A549 (cell line): ENCODE measurements at places on chromosomes 3 and 15.

DNA sequence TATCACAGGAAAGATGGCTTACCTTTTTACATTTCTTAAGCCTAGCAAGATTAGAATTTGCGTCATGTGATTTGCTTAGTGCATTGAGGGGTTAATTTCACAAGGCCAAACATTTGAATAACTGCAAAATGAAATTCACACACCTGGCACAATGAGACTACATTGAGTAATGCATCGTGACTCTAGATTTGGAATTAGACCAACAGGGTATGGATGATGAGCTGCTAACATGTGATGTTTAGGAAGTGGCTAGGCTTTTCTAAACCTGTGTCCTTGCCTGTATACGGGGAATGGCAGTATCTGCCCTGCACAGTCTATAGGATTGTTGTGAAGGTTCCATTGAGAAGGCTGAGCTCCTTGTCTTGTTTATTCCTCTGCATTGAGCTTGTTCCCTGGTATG is 160.1 kb downstream of the MFSD1 start:
- DNase-seq, result no peak

DNA sequence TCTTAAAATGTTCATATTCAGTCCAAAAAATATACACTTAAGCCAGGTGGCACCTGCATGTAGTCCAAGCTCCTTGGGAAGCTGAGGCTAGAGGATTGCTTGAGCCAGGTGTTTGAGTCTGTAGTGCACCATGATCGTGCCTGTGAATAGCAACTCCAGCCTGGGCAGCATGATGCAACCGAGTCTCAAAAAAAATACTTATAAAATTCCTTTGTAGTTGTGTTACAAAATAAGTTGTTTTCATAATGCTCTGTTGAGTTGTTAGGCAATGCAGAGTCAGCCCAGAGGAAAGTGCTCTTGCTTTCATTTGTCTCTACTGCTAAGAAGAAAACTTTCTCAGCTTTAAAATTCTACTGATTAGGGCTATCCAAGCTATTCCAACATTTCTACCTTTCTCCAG is 442.8 kb upstream of the ARRDC4 start:
- DNase-seq, result no peak

DNA sequence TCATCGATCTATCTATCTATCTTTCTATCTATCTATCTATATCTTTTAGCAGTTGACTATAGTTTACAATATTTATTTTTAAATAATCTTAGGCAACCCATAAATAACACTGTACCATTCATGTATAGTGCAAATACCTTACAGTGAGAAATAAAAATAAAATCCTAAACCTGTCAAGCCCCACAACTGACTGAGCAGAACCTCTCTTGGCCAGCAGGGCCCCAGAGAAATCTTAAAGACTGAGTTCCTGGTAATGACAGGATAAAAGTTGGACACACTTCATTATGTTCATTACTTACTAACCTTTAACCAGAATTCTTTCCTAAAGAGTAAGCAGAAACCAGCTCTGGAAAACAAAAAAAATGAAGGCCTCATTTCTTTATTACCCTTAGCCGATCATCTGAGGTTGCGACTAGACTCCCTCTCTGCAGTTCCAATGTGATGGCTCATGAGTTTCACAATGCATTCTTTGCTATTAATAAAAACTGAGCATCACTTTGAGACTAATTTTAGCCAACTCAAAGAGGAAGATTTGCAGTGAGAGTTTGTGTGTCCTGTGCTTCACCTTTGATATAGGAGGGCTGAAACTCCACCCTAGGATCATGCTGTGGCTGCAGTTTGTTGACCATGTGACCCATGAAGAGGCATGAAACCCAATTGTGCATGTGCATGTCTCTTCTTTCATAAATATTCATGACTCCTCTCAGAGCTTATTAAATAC is 1072.0 kb downstream of the NSUN3 start:
- no peak for DNase-seq

DNA sequence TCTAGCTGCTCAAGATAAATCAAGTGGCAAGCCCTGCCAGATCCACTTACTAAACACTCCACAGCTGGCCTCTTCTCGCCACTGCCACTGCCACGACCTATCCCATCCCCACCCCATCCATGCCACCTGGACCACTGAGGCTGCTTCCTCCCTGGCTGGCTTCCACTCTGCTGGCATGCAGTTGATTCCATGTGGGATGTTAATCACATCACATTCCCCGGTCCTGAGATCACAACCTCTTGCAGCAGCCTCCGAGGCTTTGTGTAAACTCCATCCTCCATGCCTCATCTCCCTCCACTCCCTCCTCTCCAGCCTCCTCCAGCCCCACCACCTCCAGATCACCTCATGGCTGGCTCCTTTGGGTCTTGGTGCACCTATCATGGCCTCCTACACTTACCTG is 7.7 kb downstream of the NCKIPSD start:
- DNase-seq, result no peak

DNA sequence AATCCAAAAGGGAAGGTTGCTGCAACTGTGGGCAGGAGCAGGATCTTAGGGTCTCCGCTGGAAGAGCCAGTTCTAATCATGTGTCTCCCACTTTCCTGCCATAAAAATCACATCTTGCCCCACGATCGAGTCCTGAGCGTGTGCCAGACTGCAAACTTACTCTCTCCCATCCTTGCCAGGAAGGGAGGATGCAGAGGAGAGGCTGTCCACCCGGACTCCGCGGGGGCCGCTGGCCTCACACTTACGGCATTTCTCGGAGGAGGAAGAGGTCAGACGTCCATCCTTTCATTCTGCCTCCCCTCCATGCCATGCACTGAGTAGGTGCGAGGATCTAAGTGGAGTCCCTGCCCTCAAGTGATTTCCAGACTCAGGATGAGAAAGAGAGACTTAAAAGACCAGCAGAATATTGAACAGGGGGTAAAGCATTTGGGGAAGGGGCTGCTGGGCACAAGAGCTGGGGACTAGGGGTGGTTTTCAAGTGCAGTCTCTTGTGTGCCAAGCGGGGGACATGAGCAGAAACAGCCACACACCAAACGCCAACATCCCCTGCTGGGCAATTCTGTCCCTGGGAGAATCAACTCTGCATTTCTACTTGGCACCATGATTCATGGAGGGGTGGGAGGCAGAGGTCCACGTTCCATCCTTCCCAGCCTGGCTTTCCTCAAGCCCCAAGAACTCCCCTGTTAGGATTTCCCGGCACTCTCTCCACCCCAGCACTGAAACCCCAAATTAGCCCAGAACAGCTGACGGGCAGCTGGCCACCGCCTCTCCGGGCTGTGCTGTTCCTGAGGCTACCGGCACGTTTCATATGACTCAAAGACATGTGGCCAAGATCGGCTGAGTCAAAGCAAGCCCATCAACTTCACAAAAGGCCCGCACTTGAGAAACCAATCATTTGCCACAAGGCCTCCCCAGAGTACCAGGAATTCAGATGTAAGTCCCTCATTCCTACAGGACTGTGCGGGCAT is 11.6 kb downstream of the OXTR start:
- no peak for DNase-seq

GRCh38 chr3:30141178-30141581 is 465.2 kb upstream of the TGFBR2 start:
- no peak for DNase-seq

- no peak for DNase-seq
These were observed 247.5 kb downstream of the CDIN1 start for GRCh38 chr15:36826948-36827347.

GRCh38 chr3:131326307-131326706 is 55.3 kb upstream of the NUDT16 start:
- DNase-seq, result no peak

GRCh38 chr15:56891852-56892440 is 26.5 kb upstream of the TCF12 start:
- no peak for DNase-seq

- DNase-seq, result no peak
These were observed 226.0 kb upstream of the CGNL1 start for GRCh38 chr15:57150066-57150865.

DNA sequence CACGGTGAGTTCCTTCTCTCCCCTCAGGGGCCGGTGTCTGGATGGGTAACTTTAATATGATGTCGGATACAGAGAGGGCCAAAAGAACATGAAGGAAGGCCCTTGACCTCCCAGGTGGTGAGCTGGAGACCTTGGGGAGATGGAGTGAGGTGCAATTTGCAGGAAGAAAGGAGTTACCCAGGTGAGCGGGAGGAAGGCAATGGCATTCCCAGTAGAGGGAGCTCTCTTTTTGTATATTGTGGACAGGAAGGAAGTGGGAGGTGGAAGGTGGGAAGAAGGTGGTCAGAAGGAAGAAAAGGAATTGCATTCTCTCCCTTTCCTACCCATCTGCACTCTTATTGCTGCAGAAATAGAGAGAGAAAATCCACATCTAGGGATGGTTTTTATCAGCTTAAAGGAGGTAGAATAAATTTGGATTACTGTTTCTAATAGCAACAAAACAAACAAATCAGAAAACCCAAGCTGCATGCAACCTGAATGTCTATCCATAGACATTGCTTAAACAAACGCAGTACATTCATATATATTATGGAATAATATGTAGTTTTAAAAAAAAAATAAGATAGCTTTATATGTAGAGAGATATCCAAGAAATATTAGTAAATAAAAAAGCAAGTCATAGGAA is 169.0 kb upstream of the TSC22D2 start:
- DNase-seq, result peak; percentile 41

DNA sequence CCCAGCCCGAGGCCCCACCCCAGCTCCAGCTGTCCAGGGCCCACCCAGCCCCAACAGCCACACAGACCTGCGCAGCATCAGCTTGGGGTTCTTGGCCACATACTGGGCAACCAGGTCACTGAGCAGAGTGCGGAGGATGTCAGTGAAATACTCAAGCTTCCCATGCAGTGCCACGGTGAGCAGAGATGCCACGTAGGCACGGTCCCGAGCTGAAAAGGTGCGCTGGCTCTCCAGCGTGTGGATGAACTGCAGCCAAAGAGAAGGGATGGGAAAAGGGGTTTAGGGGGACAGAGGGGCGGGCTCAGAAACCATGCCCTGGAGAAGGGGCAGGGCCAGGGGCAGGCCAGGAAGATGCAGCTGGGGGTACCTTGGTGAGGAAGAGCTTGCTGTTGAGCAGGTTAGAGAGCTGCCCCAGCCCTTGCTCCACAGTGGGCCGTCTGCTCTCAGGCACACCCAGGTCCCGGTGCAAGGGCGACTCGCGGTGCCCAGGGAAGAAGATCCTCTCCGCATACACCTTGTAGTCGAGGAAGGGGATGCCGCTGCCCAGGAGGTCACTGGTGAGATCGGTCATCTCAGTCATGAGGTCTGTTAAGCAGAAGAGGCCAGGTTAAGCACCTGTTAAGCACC is 17.4 kb downstream of the PLXNB1 start:
- no peak for DNase-seq

DNA sequence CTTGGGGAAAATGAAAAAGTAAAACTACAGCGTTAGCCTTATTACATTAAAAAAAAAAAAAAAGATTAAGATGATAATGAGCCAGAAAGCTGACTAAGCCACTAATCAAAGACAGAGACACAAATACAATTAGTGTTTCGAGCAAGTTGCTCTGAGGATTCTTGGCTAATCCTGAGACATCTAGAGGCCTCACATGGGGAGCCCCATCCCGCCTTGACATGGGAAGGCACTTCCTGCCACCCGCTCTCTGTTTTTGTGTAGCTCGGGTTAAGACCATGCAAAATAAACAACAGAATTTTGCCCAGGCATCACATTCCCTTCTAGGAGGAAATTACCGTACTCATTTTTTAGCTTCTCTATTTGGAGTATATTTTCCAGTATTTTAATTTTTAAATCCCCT is 15.3 kb downstream of the HESX1 start:
- DNase-seq, result no peak

DNA sequence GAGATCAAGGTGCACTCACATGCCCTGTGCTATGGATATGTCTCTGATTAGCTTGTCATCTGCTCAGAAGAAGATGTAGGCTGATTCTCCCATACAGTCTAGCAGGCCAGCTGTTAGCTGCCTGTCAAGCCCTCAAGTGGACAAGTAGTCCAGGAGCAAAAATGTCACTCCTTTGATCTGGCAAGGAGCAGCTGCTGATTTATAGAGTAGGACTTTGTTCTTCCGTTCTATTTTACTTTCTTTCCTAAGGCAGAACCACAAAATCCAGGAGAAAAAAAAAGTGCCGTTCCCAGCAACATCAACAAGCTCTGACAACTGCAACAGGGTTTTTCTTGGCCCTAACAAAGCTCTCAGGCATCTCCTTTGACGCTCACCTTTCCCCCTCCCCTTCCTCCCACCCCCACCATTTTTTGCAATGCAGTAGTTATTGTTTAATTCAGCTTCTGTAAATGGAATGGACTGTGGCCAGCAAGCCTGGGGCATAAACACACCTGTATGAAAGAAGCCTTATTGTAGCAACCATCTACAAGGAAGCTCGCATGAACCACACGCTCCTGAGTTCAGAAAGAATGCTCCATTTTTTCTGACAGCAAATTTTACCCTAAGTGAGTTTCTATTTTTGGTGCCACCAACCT is 196.3 kb downstream of the MEIS2 start:
- no peak for DNase-seq

DNA sequence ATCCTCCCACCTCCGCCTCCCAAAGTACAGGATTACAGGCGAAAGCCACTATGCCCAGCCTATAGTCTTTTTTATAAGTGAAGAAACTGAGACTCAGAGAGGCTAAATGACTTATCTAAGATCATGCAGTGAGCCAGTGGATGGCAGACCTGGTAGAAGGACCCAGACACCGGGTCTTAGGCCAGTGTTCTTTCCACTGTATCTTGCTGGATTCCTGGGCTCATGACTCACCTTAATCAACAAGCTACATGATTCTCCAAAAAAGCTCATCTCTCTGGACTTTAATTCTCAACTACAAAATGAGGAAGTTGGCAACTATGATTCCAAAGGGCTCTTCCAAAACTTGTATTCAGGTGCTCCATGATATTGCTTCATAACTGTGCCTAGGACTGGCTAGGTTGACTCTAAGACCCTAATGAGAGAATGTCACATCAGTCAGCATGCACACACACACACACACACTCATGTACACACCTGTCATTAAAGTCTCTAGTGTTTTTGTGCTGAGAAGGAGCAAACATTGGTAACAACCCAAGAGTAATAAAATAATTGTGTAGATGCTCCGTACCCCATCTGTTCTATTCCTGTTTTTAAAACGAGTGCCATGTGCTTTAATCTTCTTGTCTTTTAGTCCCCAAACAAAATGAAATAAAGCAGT is 89.7 kb upstream of the SLC4A7 start:
- DNase-seq, result no peak

DNA sequence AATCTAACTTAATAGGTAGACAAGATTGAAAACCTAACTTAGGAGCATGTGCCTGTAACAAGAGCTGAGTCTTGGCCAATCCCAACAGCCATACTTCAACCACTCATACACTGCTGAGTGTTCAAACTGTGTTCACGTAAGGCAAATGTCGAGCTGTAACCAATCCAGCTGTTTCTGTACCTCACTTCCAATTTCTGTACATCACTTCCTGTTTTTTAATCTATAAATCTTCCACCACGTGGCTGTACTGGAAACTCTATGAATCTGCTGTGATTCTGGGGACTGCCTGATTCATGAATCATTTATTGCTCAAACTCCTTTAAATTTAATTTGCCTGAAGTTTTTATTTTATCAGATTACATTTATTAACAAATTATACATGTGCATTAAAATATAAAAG is 44.6 kb upstream of the NEDD4 start:
- no peak for DNase-seq

DNA sequence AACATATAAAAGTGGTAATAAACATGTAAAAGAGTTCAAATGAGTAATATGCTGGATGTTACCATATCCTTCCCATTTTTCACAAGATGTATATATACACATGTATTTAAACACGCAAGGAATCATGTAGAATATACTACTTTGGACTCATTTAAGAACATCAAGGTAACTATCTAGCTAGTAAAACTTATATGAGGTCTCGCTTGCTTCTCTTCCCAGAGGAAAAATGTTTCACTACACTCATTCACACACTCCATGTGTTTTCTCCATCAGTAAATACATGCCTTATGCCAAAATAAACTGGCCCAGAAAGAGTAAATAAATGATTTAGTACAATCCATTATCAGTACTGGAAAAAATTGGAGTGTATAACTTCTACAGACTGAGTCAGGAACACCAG is 229.2 kb upstream of the MME start:
- DNase-seq, result no peak
